Neuronal stem cell (in vitro differentiated cells): ENCODE measurements at places on chromosomes 4 and X.

DNA sequence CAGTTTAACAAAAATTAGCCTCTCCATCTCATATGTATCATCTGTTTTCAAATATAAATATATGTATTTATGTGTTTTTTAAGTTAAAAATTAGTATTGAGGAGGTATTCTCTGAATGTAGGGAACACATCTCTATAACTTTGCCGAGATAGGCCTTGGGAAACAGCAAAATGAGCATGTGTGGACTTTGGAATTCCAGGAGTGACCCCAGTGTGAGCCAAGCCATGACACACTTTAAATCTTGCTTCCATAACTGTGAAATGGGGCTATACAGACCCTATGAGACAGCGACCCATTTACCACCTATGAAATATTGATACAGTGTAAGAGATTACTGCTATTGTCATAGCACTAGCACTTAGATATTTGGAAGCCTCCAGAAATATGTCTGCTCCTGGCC, 58.8 kb downstream of the FRMPD4 start:
- no peak for DNase-seq

- DNase-seq: no peak
These were observed 1900.0 kb downstream of the C4orf33 start for GRCh38 chr4:130995988-130996387.

DNA sequence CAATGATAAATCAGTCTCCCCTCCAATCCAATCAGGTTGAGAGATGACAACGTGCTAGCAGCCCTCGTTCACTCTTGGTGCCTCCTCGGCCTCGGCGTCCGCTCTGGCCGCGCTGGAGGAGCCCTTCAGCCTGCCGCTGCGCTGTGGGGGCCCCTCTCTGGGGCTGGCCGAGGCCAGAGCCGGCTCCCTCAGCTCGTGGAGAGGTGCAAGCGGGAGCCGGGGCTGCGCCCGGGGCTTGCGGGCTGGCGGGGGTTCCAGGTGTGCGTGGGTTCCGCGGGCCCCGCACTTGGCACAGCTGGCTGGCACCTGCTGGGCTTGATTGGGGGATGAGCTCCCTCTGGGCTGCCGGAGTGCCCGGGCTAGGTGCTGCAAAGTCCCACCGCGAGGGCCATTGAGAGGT, 40.9 kb upstream of the PRSS48 start:
- DNase-seq: no peak

- no peak for DNase-seq
These were observed 24.8 kb upstream of the CYBB start for GRCh38 chrX:37755025-37755424.

DNA sequence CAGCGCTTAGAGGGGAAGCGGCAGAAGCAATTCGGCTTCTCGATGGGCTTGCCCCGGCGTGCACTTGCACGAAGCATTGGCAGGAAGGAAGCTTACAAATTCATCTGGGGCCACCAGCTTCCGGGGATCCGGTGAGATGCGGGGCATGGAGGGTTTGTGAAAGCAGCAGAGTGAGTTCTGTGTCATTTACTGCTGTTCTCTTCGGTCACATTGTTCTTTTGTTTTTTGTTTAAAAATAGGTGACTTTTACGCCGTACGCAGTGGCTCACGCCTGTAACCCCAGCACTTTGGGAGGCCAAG, 47.0 kb downstream of the ASMT start:
- DNase-seq: no peak

GRCh38 chr4:111689731-111690130, 455.5 kb upstream of the FAM241A start:
- DNase-seq: no peak

- DNase-seq: no peak
These were observed 134.3 kb downstream of the APBB2 start for GRCh38 chr4:41079881-41080560.

GRCh38 chr4:109414938-109415337, 18.7 kb upstream of the SEC24B start:
- DNase-seq: no peak

- no peak for DNase-seq
These were observed 104.3 kb downstream of the CORIN start for GRCh38 chr4:47733302-47734175.

- no peak for DNase-seq
These were observed 88.6 kb upstream of the TRIM2 start for GRCh38 chr4:153115322-153116290.

DNA sequence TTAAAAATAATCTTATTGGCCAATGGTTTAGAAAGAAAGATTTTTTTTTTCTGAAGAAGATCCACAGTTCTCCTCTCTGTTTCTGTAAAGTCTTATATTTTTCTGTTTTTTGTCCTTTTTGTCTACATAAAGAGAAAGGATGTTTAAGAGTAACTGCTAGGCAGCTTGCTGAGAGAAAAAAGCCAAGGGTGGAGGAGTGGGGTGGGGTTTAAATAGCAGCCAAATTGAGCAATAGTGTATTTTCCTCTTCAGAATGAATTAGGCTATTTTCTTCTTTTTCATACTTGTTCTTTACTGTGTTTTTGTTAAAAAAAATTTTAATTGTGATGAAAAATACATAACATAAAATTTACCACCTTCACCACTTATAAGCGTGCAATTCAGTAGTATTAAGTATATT, 224.6 kb downstream of the SOWAHB start:
- no peak for DNase-seq

GRCh38 chr4:128462103-128462783, 174.6 kb upstream of the PGRMC2 start:
- DNase-seq: no peak
